ENCODE measurements at places on chromosomes 2 and 18.

DNA sequence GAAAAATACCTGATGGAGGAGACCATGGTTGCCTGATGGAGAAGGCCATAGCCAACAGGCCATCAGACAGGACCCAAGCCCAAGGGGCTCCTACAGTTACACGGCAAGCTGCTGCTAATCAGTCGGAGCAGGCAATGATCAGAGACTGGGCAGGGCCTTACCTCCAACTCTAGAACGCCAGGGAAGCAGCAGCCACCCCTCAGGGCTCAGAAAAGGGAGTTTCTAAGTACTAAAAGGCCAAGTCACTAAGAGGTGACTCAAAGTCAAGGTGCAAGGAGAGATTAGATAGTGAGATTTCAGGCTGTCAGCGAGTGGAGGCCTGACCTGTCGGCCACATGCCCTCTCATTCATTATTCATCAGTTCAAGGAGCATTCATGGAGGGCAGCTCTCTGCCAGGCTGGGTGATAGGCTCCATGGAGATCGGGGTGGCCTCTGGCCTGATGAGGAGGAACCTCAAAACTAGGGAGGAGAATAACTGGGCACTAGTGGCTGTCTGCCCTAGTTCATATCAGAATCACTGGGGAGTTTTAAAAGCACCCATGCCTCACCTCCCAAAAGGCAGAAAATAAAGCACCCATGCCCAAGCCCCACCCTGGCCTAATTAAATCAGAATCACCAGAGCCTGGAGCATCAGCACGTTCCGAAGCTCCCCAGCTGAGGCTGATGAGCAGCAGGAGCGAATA lies 3.6 kb downstream of the VIL1 start:
- no peak for DNase-seq

- no peak for DNase-seq
These were observed at the start of gene GPBAR1 for GRCh38 chr2:218260742-218261422. GPBAR1 (plus strand) TSS chr2:218261015; CDS start chr2:218262725, 1,710 bp downstream.

DNA sequence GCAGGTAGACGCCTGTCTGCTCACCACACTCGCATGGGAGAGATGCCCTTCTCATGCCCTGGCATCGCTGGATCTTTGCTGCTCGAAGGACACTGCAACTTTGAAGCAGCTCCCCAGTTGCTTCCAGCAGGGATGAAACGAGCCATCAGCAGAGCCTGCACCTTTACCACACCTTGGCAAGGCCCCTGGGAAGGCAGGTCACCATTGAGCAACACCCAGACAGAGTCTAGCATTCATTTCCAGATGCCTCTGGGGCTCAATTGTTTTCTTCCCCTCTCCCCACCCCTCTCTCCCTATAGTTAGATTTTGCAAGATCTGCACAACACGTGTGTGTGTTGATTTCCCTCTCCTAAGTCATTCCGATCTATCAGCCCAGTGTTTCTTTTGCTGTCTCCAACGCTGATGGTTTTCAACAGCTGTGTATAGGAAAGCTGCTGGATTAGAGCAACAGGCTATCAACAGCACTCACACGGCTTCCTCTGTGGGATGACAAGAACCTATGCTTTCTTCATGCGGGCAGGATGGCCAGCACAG lies 25.6 kb upstream of the INHBB start:
- no peak for DNase-seq

DNA sequence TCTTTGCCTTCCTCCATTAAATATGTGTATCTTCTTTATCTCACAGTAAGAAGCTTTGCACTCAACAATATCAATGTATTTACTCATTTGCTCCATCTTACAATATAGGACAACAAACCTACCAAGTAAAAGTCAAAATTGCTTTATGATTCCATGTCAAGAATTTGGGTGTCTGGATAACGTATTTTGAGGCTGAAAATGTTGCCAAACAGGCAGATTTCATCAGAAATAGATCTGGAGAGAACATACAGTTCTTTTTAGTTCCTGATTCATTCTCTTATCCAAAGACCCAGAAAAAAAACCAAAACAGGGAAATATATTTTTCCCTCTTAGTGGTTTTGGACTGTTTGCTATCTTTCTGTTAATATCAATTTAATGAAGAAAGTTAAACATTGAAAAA lies 621.1 kb downstream of the STK39 start:
- no peak for DNase-seq

DNA sequence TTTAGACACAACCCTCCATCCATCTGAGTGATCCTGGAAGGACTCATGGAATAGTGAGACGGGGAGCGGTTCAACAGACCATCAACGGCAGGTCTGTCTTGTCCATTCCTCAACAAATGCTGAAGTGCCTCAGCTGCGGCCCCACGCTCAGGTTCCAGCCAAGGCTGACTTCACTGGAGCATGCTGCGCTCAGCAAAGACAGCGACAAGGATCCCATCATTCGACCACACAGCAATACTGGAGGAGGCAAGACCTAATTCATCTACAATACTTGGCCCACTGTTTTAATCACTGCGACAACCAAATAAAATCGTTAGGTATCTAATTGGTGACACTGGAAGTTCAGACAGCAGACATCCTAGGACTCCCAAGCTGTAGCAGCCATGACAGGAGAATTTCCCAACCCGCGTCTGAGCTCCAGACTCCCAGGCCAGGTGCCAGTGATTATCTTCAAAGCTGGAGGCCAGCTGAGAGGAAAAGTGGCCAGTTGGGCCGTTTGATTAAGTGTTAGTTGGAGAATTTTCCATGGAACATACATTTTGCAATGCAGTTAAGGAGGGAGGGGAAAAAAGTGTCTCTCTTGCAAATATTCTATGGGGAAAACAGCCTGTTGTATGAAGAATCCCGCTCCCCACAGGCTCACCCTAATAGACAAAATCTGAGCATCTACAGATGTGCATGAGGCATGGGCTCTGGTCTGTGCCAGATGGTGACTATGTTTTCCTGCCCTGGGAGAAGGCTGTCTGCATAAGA lies 92.5 kb upstream of the SLC35G4 start:
- no peak for DNase-seq

- no peak for DNase-seq
These were observed 803.2 kb upstream of the POU3F3 start for GRCh38 chr2:104050656-104051242.

DNA sequence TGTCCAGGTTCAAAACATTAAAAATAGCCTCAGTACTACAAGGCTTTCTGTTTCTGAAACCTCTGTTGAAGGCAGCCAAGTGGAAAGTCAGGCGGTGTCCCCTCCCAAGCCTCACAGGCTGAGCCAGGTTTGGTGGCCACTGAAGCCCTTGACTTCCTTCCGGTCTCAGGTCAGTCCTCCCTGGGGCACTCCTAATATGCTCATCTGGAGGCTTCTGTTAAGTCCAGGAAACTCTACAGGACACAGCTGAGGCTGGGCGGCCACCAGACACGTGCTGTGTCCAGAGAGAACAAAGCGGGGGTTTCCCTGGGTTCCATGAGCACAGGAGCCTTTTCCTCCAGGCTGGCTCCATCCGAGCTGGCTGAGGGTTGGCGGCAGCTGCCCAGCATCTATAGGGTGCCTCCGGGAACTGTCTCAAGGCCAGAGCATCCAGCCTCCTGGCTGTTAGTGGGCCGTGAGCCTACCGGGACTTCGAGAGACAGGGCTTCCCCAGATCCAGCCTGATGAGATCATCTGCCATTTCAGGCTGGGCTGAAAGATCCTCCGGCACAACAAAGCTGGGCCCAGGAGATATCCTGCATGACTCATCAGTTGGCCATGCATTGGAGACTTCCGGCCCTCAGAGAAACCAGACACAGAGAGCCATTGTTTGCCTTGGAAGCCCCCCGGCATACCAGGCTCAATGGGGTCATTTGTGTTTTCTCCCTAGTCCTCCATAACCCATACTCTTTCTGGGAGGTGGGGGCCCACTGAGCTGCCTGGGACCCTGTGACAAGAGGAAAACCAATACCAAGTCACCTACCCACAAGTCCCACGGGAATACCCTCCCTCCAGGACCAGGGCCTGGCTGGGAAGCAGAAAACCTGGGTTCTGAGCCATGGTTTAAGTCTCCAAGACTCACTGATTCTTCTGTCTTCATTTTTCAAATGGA lies 71.7 kb downstream of the HS1BP3 start:
- DNase-seq = no peak

DNA sequence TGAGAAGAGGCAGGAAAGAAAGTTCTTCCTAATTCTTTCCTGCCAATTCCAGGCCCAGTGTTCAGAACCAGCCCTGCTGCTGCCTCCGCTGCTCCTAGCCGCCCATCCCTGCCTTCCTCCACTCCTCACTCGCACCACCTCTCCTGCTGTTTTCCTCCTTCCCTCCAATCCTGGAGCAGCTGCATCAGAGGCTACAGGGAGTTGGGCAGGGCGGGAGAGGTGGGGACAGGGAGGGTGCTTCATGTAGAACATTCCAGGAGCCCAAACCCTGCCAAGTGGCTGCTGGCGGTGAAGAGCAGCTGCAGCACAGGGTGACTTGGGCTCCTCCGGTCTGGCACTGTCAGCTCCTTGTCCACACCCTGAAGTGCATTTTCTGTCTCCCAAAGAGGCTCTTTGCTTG lies 176.3 kb downstream of the TNS1 start:
- no peak for DNase-seq

- DNase-seq = no peak
These were observed 18.8 kb downstream of the COX7A2L start for GRCh38 chr2:42342061-42342794.

DNA sequence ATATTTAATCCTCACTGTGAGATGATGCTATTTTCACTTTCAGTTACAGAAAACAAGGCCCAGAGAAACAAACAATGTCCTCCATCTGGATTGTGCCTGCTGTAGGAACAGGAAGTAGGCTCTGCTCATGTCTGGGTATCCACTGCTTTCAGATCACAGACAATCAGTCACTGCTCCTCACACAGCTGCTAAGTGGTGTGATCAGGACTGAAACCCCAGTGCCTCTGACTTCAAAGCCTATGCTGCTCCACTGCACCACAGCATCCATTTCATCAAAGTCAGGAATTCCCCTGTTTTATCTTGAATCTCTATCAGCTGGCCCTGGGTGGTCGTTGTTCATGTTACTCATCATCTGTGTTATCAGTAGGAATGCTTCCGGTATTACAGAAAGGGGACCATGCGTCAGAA lies 303.8 kb upstream of the TRIB2 start:
- DNase-seq = peak; percentile 43

DNA sequence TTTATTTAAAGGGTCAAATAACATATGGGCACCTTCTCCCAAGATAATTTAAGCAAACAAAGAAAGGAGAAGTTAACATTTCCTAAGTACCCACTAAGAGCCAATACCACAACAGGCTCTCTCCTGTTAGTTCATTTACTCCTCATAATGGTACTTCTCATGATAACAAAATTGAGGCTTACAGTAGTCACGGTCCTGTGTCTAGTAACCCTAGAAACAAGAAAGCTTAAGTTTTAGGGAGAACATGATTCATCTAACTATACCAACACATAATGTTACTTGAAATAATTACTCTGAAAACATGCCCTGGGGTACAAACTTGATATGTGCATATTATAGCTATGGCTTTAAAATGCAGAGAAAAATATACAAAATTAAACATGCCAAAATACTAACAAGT lies 19.8 kb downstream of the IWS1 start:
- no peak for DNase-seq

DNA sequence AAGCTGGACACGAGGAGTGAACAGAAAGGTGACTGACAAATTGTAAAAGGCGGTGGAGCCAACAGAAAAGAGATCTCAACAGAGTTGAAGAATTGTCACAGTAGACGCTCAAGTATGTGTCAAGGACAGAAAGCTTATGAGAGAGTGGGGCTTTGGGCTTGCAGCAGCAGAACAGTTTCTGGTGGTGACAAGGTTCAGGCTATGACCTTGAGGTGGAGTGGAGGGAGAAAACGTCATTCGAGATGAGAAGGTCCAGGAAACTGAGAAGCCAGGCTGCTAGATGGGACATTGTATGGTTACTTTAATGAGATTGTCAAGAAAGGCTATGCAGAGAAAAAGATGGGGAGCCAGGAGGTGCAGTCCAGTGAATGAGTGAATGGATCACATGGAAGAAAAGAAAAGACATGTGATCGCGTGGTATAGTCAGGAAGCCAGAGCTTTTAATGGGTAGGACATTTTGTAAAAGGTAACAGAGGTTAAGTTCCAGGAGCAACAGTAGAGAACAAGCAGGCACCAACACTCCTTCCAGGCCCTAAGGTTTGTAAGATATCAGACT lies 91.1 kb upstream of the EPC2 start:
- DNase-seq = no peak

GRCh38 chr2:219073413-219074129 lies 12.8 kb upstream of the IHH start:
- DNase-seq = peak; percentile 21

DNA sequence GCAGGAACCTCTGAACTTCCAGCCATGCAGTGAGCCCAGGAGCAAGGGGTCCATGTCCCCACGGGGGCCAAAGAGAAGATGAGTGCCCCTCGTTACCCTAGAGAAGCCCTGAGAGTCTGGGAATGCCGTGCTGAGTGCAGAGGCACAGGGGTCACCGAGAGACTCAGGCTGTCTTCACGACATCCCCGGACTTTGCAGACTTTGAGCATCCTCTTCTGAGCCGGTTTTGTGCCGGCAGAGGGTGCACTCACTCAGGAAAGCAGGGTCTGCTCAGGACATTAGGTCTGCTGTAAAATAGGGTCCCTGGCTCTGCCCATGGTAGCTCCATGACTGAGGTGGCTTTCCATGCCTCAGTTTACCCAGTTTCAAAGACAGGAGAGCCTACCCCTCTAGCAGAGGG lies 71.0 kb downstream of the GALNT14 start:
- no peak for DNase-seq

GRCh38 chr18:51229328-51229727 lies 31.8 kb upstream of the MEX3C start:
- DNase-seq = no peak

DNA sequence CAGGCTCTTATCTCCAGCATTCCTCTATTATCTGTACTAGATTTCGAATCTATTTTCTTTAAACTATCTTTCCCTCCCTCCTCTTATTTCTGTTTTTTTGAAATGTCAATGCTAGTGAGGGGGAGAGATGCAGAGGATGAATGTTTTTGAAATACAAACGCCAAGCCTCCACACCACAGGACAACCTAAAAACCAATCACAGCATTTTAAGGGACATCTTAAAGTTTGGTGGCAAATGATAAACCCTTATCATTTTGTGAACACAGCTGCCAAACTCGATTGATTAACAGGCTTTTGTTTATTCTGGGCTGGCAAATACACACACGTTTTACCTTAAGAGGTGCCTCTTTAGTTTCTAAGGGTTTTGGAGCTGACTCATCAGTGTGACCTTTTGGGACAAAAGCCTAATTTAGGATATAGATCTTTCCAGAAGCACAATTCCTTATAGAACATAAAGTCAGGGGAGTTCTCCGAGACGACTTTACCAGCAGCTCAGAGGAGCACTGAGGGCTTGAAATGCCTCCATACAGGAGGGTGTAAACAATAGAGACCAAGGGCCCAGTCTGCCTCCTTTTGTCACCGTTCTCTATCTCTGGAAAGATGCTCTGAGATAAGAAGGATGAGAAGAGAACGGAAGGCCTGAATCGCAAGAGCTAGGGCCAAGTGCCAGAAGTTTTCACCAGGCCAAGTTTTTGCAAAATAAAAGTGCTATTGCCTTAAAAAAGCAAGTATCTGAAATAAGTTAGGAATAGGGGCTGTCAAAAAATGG lies 4.2 kb upstream of the MEIS1 start:
- DNase-seq = no peak

- no peak for DNase-seq
These were observed 1.6 kb downstream of the PLCL1 start for GRCh38 chr2:197805715-197806633.

- DNase-seq = no peak
These were observed 105.2 kb downstream of the LYPD6B start for GRCh38 chr2:149143734-149144133.

- no peak for DNase-seq
These were observed 21.9 kb downstream of the DYNC1I2 start for GRCh38 chr2:171709011-171709685.

GRCh38 chr2:216286616-216287231 lies 85.6 kb downstream of the MARCHF4 start:
- DNase-seq = no peak

Measured in stimulated activated CD4-positive, alpha-beta T cell treated with anti-CD3 and anti-CD28 coated beads, Interleukin-15, amount 100 ng/mL, for 24 hours (primary cell).